Liver (tissue), 10 donors: ENCODE measurements at places on chromosomes 12 and 14.

GRCh38 chr14:104157016-104157928 lies 18.9 kb downstream of the KIF26A start:
- DNase-seq, result no peak

DNA sequence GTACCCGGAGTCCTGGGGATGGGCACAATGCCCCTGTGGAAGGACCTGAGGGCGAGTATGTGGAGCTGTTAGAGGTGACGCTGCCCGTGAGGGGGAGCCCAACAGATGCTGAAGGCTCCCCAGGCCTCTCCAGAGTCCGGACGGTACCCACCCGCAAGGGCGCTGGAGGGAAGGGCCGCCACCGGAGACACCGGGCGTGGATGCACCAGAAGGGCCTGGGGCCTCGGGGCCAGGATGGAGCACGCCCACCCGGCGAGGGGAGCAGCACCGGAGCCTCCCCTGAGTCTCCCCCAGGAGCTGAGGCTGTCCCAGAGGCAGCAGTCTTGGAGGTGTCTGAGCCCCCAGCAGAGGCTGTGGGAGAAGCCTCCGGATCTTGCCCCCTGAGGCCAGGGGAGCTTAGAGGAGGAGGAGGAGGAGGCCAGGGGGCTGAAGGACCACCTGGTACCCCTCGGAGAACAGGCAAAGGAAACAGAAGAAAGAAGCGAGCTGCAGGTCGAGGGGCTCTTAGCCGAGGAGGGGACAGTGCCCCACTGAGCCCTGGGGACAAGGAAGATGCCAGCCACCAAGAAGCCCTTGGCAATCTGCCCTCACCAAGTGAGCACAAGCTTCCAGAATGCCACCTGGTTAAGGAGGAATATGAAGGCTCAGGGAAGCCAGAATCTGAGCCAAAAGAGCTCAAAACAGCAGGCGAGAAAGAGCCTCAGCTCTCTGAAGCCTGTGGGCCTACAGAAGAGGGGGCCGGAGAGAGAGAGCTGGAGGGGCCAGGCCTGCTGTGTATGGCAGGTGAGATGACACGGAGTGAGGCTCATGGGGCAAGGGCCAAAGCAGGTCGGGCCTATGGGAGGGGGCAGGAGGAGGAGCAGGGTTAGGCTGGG lies 4.5 kb downstream of the ARHGEF40 start:
- no peak for DNase-seq

DNA sequence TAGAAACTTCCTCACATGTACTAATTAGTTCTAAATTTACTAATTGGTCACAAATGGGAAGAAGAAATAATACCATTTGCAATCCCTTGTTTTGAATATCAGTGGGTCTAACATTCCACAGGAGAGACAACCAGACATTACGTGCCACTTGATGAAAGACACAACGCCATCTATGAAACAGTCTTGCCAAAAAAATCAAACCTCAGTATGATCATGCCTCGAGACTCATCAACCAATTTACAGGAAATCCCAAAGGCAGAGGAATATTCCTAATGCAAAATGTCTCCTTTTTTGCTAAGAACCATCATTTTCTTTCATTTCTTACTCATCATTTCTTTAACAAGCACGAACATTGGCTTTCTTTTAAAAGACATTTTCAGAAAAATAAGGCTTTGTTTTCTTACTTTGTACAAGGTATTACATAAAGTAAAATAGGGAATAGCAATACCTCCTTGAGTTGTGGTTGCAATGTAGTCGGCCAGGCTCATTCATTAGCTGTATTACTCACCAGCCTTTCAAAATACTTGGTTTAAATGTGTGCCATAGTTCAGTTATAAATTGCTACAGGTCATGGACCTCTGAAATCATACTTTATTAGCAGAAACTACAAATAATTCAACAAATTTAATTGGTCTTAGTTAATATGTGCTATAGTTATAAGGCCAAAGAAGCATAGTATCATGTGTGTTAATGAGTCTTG lies 436.2 kb upstream of the FLRT2 start:
- no peak for DNase-seq

GRCh38 chr14:64298773-64299172 lies 4.6 kb upstream of the ESR2 start:
- DNase-seq, result no peak

DNA sequence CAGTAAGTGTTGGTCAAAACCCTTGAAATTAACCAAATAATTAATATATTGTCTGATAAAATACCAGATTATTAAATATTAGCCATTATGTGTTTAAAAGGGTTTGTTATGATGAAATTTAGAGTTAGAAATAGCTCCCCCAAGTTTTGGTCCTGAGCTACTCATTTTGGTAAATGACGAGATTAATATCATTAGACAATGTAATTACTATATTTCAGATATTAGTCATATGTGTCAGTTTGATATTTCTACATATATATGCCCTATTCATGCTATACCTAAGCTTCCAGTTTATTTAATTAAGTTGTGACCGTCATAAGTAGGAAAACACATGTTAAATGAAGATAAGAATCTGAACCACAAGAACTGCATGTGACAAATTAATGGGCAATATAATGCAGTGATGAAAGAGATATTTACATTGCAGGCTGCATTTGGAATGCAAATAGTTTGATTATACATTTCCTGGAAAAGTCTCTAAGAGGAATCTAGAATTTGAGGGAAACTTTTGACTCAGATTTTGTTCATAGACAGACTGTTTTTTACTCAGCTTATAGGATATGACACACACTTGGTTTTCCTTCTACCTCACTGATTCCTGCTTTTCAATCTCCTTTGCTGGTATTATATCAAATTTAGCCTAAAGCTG lies 70.5 kb downstream of the TBC1D30 start:
- DNase-seq, result no peak

GRCh38 chr12:88662961-88663360 lies 82.7 kb upstream of the KITLG start:
- DNase-seq, result no peak

DNA sequence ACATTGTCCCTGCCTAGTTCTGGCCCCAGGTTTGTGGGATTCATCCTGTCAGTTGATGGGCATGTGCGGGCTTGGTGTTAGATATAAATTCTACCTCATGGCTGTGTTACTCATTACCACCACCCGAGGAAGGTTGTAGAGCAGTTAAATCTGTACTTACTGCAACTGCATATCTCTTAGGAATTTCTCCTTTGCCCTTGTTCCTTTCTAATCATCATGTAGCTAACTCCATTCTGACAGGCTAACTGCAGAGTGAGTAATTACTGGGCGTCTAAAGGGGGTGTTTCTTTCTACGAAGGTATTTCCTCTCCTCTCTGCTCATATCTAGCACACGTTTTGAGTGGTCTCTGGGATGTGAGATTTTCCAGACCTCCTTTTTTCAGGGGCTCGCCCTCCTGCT lies 1076.7 kb downstream of the TMTC2 start:
- DNase-seq, result no peak

DNA sequence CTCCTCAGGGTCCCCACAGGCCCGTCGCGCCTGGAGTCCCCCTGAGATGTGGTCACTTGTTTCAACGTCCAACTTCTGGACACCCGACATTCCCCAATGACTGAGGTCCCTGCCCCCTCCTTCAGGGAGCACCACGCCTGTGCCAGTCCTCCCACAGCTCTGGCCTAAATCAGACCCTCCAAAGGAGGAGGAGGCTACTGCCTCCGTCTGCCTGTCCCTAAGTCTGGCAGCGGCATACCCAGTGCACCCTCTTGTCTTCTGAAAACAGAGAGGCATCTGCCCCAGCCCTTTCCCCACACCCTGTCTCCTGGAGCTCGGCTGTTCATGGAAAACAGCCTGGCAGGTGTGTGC lies 46.2 kb downstream of the TESC start:
- DNase-seq, result no peak

- DNase-seq, result no peak
These were observed 215.8 kb downstream of the PCNX1 start for GRCh38 chr14:71122866-71123565.

- no peak for DNase-seq
These were observed 29.3 kb upstream of the CPNE8 start for GRCh38 chr12:38934686-38935085.

DNA sequence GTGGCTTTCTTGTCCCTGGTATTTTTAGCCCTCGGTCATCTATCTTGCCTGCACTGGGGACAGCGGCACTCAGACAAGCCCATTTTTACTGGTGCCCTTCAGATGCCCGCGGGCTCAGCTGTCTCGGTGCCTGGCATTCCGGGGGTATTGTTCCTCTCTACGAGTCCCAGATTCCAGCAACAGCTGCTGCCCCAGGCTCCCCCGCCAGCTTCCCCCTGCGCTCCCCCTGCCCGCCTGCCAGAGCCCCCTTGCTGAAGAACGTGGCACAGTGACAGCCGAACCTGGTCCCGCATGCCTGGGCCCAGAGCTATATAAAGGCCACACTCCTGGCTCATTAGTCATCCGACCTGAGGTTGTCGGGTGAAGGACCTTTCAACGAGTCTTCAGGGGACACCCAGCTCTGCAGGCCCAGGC lies 10.9 kb upstream of the MYL2 start:
- DNase-seq, result no peak

DNA sequence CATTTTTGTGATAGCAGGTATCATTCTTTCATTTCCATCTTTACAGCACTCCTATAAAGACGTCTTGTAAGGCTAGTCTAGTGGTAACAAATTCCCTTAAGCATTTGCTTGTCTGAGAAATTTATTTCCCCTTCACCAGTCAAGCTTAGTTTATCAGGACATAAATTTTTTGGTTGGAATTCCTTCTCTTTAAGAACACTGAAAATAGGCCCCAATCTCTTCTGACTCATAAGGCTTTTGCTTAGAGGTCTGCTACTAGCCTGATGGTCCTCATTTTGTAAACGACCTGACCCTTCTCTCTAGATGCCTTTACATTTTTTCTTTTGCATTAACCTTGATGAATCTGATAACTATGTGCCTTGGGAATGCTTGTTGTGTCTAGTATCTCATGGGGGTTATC lies 20.3 kb downstream of the OLR1 start:
- no peak for DNase-seq

DNA sequence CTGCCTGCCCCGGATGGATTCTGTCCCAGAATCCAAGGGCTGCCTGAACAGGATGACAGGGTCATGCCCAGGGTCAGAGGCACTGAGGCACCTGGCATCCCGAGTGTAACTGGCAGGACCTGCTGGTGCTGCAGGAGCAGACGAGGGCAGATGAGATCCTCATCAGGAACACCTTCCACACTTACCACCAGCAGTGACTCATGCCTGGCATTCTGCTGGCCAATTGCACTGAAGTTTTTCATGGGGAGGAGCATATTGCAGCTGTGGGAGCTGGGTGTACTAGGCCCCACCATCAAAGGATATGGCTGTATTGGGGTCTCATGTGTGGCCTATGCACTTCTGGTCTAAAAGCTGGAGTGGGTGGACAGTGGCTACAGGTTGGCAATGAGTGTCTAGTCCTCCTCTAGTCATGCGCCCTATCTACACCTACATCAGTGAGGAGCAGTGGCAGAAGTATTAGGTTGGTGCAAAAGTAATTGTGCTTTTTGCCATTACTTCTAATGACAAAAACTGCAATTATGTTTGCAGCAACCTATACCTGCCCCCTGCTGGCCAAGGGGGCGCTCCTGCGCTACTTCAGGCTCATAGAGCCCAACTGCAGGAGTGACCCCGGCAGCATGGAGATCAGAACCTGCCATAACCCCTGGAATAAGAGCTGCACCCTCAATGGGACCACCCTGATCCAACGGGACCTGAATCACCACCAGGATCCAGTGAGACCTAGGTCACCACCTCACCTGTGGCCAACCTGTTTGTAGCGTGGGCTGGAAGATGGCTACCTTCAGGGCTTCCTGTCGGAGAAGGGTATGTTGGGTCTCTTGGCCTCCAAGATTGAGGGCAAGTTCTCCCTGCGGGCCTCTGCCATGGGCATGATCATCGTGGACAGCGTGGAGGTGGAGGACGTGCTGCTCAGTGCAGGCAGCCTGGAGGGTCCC lies 8.0 kb upstream of the C12orf42 start:
- no peak for DNase-seq

DNA sequence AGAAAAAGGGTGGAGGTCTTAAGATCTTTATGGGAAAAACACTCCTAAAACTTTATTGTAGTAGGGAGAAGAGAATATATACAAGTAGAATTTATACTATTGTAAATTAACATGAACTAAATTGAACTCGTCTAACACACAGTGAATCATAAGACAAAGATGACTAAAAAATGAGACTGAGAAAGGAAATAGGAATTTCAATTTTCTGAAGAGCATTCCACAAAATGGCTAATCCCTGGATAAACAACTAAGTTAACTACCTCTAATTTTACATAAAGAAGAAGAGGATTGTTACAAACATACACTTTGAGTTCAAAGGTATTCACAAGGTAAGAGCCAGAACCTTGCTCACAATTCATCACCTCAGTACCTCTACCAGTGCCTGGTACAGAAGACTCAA lies 2.0 kb downstream of the MAP4K5 start:
- DNase-seq, result no peak

GRCh38 chr12:13088496-13088895 lies 15.0 kb downstream of the GSG1 start:
- DNase-seq, result no peak

DNA sequence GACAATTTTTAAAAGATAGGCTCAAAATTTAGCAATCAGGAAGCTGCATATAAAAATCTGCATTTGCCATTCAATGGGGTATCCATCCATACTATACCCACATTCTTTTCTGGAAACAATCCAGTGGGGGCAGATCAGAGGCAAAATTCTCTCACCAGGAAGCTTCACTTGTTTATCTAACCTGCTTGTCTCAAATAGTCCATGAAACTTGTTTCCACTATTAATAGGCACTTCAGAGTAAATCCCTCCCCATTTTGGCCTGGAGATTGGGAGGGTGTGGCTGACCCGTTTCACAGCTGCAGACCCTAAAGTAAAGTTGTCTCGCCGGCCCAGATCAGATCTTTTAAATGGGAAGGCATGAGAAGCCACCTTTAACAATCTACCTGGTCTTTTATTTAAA lies 139.4 kb upstream of the CPNE8 start:
- DNase-seq, result no peak
